Suppressor macrophage (primary cell): ENCODE measurements at places on chromosomes 2 and 18.
A peak's percentile ranks its signal among the peaks of the same experiment; 100 is the strongest.

DNA sequence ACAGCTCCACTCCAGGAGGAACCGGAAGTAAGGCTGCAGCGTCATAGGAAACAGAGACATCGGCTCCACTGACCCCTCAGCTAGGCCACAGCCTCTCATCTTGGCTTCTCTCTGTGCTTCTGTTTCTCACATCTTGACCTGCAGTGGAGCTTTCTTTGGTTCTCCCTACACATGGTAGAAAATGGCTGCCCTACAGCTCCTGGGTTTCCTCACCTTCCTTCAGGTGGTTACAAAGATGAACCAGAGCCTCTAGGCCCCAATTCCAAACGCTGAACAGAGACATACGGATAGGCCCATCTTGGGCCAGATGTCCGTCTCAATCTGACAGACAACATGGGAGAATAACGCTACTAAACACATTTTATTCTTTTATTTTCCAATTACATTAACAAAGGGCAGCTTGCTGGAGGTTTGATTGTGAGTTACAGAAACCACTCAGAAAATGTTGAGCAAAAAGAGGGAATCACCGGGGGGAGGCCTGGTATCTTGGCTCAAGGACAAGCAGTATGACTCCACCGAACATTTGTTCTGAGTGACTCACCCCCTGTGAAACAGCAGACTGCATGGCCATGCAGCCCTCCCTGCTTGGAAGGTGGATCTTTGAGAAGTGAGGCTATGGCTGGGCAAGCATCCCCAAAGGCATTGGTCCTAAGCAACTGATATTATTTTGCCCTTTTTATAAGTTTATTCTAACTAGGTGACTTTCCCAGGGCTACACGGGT lies 303.5 kb downstream of the CDCA7 start:
- DNase-seq = no peak

DNA sequence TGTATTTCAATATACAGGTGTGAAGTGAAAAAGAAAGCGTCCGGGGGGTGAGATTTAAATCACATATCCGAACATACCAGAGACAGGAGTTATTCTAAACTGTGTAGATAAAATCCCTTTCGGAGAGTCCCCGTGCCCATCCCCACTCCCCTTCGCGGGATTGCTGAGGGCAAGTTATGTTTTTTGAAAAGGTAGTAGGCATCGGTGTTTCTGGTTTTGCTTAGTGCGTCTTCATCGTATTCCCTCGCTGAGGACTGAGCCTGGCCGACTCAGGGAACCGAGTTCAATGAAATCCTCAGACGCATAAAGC lies 583.4 kb downstream of the ZEB2 start:
- DNase-seq = no peak

DNA sequence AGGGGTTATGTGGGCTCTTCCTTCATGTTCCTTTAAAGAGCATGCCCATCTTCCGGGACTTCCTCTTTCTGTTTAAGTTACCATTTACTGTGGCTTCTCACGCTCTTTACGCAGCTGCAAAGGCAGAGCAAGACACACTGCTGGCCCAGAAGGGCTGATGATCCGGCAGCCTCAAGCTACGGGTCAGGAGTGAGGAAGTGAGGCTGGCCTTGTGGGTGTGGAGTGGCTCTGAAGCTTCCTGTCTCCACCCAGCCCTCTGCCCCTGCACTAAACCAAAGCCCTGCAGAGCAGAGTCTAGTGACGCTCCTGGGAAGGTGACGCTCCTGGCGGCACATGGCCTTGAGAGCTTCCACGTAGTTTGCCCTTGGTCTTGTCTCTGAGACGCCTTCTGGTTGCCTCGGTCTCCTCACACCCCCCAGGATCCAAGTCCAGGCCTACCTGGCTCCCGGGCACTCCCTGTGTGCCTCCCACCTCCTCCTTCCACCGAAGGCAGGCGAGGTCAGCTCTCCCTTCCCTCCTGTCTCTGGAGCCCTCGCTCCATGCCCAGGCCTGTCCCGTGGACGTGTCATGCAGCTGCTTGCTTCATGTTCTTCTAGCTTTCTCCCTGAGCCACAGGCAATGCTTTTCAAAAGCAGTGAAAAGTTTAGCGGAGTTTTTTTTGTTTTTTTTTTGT lies 50.3 kb downstream of the ARL4C start:
- peak; percentile 97 for DNase-seq

DNA sequence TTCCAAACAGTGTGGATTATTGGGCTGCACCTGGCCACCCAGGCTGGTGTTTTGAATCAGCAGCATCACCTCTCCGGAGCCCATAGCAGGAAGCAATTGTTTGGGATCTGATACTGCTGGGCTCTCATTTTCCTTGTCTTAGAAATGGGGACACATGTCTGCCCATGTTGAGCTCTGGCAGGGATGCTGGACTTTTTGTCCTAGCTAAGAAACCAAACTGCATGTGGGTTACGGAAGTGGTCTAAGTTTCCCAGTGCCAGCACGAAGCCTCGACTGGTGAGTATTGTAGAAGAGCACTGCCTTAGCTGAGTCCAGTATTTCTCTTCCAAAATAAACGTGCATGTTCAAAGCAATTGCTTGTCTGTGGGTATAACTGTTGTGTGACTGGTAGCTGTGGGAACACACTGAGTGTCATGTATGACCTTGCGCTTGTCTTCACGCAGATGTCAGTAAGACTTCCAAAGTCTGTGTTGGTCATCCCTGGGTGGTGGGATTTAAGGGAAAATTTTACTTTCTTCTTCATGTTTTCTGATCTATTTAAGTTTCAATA lies 43.6 kb downstream of the SH3RF3 start:
- no peak for DNase-seq

DNA sequence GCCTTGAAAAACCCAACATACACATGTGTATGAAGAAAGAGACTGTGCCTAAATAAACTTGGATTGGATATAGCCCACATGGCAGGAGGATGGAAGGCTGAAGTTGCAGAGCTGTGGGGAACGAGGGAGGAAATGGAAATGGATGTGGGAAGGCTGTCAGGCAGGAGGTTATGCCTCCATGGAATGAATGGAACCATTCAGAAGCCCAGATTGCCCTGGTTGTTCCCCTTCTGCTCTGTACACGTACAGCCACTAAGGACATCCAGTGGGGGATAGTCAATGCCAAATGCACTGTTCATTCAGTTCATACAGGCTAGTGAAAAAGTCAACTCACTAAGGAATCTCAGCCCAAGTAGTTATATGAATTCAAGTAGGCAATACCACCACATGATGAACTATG lies 463.7 kb downstream of the TNS1 start:
- DNase-seq = no peak

DNA sequence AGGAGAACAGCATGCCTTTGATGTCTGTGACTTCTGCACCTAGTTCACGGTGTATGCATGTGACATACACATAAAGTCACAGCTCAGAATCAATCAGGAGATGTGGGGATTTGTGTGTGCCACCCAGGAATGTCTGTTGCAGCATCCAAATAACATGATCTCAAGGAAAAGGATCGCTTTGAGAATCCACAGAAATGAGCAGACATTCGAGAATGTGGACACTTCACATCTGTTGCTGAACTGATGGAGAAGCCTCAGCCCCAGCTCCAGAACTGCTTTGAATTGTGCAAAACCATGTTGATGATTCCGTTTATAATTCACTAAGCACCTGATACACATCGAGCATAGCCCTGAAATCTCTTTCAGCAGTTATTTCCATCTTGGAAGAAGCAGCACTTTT lies 208.6 kb downstream of the CMPK2 start:
- DNase-seq = no peak

GRCh38 chr18:48889115-48889941 lies 61.4 kb downstream of the SMAD7 start:
- no peak for DNase-seq

DNA sequence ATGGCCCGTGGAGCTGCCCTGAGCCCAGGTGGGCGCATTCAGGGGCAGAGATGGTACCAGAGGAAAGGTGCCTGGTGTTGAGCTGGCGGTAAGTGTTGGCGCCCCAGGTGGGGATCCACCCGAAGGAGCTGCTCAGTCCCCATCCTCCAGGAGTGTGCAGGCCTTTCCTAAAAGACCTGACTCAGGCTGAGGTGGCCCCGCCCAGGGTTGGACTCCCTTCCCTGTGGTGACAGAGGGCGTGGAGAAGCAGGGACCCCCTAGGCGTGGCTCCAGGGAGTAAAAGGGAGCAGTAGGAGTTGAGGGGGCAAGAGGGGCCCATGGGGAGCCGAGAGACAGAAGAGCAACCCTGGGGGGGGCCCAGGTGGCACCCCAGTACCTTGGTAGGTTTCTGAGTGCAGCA lies 2.4 kb downstream of the OXER1 start:
- no peak for DNase-seq

DNA sequence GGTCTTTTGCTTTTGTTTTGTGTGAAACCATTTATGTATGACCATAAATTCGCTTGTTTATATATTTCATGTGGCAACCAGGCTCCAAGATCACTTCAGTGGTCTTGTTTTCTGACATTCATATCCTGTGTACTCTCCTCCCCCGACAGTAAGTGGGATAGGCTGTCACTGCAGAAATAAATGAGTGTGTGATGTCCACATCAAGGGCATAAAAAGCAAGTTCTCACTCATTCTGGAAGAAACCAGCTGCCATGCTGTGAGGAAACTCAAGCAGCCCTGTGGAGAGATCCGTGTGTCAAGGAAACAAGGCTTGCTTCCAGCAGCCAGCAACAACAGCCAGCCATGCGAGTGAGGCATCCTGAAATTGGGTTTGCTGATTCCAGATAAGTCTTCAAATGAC lies 39.2 kb upstream of the GNAL start:
- no peak for DNase-seq

DNA sequence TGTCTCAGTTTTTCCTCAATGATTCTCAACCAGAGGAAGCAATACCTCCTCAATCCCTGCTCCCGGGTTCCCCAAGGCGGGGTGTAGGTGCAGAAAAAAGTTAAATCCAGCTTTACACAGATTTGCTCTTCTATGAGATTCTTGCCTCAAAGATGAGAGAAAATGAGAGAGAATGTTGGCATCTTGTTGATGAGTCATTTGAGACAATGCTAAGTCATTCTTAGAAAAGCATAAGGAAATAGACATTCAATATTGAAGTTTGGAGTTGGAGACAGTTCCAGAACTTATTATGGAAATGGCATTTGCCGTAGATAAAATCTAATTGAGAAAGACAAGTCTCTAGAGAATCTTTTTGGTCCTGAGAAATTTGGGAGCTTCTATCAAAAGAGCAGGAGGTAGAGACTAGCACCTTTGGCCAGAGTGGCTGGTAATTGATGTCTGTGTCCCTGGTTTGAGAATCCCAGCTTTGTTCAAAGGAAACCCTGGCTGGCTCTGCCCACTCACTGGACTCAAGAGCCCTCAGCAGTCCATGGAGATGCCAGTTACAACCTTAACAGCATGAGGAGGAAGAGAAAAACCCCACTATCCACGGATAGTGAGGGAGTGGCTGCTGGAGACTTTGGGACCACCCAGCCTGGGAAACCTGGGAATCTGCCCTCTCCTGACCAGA lies 181.2 kb downstream of the FAM124B start:
- no peak for DNase-seq

GRCh38 chr18:76373297-76373696 lies 121.7 kb downstream of the ZNF516 start:
- DNase-seq = no peak

DNA sequence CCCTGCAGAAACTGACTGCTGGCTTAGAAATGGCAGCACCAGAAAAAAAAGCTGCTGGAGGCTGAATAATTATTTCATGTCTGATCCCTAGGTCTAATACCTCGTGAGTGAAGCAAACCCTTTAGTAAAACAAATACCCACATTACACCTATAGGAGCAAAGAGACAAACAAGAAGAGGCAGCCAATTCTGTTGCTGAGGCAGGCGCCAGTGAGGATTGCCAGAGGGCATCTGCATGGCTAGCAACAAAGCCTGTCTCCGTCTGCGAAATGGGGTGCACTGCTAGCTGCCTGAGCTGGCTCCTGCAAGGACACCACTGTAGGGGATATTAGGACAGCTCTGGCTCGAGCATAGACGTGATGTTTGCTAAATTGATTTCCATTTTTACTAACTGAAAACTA lies 509.7 kb downstream of the TDRD15 start:
- DNase-seq = no peak

- no peak for DNase-seq
These were observed 236.5 kb downstream of the BCL2 start for GRCh38 chr18:63083020-63083531.

GRCh38 chr2:102117472-102117858 lies 25.1 kb upstream of the IL1R1 start:
- DNase-seq = no peak

DNA sequence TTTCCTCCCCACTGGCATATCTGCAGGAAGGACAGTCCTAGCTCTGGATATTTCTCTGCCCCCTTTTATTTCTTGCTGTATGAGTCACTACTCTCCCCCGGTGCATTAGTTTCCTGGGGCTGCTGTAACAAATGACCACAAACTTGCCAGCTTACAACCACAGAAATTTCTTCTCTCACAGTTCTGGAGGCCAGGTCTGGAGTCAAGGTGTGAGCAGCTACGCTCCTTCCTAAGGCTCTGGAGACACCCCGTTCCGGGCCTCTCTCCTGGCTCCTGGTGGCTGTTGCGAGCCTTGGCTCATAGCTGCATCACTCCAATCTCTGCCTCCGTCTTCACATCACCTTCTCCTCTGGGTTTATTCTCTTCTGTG lies 34.1 kb downstream of the PTPRM start:
- DNase-seq = no peak

DNA sequence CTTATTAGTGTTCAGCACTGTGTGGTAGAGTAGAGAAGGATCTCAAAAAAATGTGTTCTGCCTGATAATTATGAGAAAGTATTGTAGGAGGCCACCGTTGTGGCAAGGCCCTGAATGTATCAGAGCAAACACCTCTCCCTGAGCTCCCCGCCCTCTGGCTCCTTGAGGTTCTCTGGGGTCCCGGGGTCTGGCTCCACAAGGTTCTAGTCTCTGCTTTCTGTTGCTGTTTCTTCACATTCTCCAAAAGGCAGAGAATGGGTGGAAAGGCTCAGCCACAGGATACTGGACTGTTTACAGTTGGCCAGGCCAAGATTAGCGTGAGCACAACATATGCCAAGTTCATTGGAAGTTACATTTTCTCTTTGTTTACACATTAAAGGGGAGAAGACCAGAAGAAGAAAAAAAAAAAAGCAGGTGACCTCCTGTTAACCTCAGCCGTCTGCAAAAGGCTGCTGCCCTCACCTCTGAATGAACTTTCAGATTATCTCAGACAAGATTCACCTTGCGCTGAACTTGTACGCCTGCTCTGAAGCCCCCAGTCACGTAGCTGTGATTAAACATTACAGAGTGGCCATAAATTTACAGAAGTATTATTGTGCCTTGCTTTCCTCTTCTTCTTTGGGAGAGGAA lies 56.6 kb upstream of the CYP26B1 start:
- no peak for DNase-seq

- no peak for DNase-seq
These were observed 89.0 kb upstream of the PNPT1 start for GRCh38 chr2:55782528-55783173.
